WTC11 (cell line): ENCODE measurements at places on chromosomes 3 and 15. TPM values are rescaled to one million over a fixed set of nuclear protein-coding genes. Genes with fewer than 3 reads are reported as not detected.

DNA sequence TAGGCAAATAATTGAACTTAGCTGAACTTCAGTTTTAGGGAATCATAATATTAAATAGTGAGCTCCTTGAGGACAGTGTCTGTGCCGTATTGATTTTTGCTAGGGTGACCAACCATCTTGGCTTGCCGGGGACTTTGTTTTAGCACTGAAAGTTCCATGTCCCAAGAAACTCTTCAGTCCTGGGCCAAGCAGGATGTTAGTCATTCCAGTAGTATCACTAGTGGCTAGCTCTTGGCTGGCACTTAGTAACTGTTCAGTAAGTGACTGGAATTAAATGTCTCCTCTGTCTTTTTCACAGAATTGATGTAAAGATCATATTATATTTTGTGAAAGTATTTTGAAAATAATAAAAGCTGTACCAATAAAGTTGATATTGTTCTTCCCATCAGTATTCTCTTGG lies 42.3 kb downstream of the RSRC1 start:
- no peak for DNase-seq

DNA sequence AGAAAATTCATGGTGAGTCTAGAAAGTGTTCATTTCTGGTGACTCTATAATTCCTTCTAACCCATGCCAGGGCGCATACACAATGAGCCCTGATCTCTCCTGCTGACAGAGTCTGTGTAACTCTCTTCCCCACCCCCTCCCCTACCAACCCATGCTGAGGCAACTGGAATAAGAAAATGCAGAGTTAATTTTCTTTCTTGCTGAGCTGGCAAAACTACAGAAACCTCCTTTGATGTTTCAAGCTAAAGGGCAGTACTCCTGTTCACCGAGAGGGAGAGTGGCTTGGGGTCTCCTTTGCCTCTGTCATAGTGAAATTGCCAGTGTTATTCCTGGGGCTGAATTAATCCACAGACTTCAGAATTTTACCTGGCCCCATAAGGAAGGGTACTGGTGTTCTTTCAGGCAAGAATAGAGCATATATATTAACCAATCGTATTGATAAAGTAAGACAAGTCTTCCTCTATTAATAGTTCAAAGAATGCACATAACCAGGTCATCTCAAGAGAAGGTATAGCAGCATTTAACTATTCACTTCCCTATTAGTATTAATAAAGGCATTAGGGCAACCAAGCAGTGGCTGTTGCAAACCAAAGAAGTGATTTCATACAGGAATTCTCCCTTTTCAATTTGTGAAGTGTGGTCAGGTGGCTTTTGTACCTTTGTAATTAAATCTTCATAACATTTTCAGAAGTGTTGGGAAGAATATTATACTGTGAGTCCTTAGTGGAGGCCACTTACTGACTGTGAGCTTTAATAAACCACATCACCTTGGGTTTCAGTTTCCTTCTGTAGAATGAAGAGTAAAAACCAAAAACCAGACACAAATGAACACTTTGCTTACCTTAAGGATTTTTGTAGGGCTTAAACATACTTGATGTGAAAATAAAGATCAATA lies 4.1 kb downstream of the GAP43 start:
- no peak for DNase-seq

Gene OIP5
- total RNA-seq, result 28.9 to 33.7 TPM (median 30.4 TPM) in 3 replicates

Gene CLDN1
- 4.4 to 5.9 TPM (median 5.7 TPM) in 3 replicates for total RNA-seq

GRCh38 chr15:87569581-87569980 lies 687.0 kb downstream of the NTRK3 start:
- no peak for DNase-seq

Gene C15orf61
- total RNA-seq, result 2.6 to 3.3 TPM (median 2.9 TPM) in 3 replicates

Gene LRRC34
- total RNA-seq, result 5.3 to 8.3 TPM (median 6.0 TPM) in 3 replicates

DNA sequence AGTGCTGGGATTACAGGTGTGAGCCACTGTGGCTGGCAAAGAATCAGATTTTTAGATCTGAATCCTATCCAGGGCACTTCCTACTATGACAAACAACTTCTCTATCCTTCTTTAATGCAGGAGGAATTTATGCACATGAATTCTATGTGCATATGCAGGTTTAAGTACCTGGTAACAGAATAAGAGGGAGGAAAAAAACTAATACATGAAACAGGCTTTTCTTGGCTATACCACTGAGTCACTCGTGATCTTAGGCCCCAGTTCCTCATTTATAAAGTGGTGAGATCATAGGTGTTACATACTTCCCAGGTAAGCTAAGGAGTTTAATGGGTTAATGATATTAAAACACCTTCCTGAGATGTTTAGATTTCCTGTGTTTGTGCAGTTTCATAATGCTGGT lies 108.2 kb downstream of the TP63 start:
- DNase-seq, result no peak

DNA sequence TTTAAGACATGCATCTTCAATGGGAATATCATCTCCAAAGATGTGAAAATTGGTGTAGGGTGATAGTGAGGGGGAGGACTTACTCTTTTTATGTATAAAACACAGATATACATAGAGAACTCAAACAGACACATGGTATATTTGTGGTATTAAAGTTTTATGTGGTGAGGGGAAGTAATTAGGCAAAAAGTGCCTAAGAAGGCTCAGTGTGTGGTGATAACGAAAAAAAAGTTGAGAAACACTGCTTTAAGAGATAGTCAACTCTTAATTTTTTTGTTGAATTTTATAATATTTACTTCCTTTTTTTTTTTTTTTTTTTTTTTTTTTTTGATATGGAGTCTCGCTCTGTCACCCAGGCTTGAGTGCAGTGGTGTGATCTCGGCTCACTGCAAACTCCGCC lies 174.2 kb upstream of the FRMD4B start:
- no peak for DNase-seq

Gene KAT2B
- 1.4 to 2.7 TPM (median 2.0 TPM) in 3 replicates for total RNA-seq

Gene KLHL40
- total RNA-seq, result not detected in 3 replicates

DNA sequence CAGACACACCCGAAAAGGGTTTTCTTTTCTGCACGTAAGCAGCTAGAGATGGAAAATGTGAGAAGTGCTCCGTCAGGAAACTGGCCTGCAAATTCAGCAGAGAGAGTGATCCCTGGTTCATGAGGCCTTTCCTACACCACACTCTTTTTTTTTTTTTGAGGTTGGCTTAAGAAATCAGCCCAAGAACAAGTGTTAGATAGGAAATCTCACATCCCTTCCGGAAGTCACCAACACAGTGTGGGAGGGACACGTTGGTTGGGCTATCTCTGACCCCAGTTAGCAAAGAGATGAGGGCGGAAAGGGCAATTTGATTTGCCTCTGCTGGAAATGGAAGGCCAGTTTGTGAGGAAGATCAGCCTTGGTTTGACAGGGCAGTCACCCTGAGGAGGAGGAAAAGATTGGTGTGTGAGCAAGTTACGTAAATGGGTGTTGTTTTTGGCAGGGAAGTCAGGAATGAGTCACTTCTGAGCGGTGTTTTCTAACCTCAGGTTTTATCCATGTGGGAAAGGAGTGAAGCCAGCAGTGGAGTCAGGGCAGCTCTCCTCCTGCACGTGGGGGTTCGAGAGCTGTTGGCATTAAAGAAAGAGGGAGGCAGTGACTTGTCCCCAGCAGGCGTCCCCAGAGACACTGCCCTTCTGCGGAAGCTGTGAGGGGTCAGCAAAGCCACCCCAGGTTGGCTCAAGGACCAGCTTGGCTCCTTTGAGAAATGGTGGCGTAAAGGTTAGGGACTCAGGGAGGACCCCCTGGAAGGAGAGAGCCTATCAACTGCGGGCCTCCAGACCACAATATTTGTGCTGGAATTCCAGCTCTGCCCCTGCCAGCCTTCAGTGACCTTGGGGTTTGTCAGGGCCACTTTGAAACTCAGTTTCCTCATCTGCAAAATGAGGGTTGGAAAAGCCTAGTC lies 237.6 kb upstream of the BHLHE40 start:
- no peak for DNase-seq

Gene UPK1B
- 0.18 to 0.42 TPM (median 0.41 TPM) in 3 replicates for total RNA-seq

DNA sequence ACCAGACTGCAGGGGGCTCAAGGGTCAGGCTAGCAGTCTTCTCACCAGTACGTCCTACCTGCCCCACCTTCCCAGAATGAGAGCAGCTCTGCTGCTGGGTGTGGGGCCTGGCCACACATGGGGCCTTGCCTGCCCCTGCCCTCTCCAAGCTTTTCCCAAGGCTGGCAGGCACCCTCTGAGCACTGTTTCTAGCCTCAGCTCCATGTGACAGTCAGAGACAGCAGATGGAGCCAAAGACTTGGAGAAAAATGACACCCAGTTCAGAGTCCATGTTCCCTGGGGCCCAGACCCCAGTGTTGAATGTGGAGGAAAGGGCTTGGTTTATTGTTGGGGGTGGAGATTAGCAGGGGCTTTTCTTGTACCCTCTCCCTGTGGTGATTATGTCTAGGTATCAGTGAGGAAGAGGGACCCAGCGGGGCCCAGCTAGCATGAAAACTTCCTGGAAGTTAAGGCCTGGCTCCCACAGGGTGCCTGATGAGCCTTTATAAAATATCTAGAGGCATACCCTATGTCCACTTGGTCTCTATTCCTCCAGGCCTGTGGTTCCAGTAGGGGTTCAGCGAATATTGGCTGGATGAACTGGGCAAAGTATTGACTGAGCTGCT lies 153.8 kb downstream of the EEFSEC start:
- DNase-seq, result no peak

GRCh38 chr3:119588112-119588511 lies 8.8 kb downstream of the ADPRH start:
- DNase-seq, result no peak

GRCh38 chr3:29004885-29005599 lies 275.8 kb upstream of the RBMS3 start:
- DNase-seq, result no peak

Gene RBP2
- total RNA-seq, result not detected in 3 replicates
